Activated CD4-positive, alpha-beta T cell treated with anti-CD3 and anti-CD28 coated beads, Interleukin-2, amount 50 U/mL, for 4 hours (primary cell): ENCODE measurements at places on chromosomes 11 and 22.

DNA sequence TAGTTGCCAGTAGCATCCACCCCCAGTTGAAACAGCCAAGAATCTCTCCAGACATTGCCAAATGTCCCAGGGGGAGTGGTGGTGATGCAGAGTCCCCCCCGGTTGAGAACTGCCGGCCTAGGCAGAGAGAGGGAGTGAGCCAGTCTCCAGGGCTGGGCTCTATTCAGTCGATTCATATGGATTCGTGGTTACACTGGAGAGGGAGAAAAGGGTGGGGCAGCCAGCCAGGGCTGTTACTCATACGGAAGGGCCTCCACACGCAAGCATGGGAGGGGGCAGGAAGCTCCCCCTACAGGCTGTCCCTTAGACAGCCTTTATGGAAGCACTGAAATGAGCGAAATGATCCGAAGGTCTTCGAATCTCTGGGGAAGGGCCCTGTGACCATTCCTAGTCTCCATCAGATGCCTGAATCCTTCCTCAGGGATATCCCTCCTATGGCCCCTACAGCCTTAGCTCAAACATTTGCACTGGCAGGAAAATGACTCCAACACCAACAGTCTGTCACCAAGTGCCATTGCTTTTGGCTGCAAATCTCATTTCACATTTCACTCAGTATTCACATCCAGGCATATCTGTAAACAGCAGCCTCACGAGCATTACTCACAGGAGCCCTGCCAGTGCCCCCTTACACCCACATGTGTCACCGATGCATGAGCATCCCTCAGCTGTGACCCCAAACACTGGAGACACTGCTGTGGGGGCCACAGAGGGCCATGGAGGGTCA lies 18.4 kb upstream of the TLCD5 start:
- DNase-seq: no peak

- DNase-seq: no peak
These were observed 12.9 kb downstream of the ADORA2A start for GRCh38 chr22:24440270-24440717.

DNA sequence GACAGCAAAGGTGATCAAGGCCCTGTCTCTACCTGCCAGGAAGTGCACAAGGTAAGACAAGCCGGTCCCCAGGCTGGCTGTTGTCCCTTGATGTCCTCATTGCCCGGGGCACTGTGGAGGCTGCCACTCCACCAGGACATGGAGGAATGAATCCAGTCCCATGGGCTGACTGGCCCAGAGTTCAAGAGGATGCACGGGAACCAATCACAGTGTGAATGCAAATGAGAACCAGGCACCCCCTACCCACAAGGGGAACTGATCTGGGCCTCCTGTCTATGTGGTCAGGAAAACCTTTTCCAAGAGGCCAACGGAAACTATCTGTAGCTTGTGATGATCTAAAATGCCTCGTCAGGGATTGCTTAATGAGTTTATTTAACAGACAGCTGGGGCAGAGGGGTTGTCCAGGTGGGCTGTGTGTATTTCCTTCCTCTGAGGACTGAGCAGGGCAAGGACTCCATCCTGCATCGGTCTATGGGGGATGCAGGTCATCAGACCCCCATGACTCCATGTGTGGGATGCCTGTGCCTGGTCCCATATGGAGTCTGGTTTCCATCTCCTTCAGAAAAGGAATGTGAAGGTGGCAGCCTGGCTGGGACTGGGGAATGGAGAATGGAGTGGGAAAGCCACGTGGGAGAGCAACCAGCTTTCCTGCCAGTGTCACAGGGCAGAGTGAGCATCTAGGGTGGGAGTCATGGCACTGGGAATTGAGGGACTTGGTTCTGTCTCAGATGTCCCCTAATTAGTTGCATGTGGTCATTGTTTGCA lies 60.5 kb downstream of the CD82 start:
- no peak for DNase-seq

DNA sequence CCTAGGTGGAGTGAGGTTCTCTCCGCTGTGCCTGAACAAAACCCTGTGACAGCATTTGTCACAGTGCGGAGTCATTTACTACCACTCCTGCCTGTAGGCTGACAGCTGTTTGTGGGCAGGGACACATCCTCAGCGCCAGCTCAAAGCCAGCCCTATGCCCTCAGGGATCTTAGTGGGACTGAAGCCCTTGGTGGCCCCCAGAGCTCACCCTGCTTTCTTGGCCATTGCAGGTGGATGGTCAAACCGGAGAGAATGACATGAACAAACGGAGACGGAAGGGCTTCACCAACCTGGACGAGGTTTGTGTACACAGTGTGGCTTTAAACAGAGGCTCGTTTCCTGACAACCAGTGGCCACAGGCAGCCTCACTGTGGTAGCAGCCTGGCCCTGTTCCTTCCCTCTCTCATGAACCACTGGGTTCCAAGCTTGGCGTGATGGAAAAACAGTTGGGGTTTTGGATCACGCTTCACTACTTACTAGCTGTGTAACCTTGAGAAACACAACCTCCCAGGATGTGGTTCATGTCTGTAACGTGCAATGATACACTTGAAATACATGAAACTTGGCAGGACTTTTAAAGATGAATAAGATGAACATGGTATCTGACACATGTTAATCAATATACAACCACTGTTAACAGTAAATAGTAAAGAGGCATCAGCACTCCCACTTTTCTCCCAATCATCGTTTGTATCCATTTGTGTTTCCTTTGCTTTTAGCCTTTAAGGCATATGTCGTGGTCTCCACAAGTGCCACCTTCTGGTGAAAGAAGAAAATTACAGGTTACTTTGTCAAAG lies 125.8 kb downstream of the MICAL2 start:
- DNase-seq: no peak

DNA sequence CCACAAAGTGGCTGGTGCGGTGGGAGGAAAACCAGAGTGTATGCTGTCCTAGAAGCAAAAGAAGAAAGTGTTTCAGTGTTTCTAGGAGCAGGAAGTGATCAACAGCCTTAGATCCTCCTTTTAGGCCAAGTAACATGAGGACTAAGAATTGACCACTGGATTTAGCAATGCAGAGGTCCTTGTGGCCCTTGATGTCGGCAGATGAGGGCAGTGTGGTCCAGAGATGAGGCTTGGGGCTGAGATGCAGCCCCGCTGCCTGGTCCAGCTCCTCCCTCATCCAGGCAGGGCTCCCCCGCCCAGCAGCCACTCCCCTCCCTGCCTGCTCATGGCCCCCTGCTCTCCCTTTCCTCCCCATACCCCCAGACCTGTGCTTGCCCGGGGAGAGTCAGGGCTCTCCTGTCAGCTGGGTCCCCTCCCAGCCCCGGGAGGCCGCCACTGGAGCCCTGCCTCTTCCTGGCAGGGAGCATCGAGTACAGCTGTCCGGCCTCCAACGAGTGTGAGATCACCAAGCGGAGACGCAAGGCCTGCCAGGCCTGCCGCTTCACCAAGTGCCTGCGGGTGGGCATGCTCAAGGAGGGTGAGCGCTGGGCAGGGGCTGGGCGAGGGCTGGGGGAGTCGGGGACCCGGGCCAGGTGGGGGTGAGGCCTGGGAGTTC lies 3.7 kb downstream of the TRMT112 start:
- DNase-seq: no peak

DNA sequence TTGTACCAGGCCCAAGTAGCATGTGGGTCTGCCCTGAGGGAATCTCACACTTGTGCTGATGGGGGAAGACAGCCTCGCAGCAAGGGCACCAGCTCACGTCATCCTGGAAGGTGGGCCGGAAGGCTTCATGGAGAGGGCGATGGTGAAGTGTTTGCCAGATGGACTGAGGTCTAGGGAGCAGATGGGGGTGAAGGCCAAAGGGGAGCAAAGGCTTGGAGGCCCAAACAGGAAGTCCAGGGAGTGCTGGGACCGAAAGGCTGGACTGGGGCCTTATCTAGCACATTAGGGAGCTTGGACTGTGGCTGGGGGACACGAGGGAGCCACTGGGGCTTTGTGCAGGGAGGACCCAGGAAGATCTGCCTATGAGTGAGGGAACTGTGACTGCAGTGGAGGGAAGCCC lies 1.2 kb upstream of the TNFRSF13C start:
- DNase-seq: no peak

GRCh38 chr11:122632181-122632824 lies 23.2 kb upstream of the UBASH3B start:
- no peak for DNase-seq

DNA sequence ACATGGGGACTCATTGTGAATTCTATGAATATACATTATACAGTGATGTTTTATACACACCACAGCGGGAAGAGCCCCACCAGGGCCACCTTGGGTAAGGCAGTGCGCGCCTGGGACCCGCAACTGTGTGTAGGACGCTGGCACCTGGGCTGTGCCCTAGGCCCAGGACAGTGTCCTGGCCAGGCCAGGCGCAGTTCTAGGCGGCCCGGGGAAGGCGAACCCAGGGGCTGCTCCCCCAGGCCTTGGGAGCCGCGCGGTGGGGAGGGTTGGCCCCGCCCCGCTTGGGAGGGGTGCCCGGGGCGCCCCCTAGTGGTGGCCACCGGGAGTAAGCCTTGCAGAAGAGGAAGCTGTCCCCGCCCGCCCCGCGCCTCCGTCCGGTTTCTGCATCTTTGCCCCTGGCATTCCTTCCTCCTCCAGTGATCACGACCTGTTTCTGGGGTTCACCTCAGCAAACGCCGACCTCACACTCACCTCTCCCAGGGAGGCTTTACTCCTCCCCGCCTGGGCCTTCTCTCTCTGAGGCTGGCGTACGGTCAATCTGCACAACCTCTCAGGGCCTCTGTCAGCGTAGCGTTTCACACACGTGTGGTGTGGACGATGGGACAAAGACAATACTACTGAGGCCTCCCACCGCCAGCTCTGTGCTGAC lies 9.5 kb upstream of the EHD1 start:
- peak; percentile 74 for DNase-seq

GRCh38 chr22:26828311-26828710 lies 170.9 kb downstream of the MIAT start:
- no peak for DNase-seq

DNA sequence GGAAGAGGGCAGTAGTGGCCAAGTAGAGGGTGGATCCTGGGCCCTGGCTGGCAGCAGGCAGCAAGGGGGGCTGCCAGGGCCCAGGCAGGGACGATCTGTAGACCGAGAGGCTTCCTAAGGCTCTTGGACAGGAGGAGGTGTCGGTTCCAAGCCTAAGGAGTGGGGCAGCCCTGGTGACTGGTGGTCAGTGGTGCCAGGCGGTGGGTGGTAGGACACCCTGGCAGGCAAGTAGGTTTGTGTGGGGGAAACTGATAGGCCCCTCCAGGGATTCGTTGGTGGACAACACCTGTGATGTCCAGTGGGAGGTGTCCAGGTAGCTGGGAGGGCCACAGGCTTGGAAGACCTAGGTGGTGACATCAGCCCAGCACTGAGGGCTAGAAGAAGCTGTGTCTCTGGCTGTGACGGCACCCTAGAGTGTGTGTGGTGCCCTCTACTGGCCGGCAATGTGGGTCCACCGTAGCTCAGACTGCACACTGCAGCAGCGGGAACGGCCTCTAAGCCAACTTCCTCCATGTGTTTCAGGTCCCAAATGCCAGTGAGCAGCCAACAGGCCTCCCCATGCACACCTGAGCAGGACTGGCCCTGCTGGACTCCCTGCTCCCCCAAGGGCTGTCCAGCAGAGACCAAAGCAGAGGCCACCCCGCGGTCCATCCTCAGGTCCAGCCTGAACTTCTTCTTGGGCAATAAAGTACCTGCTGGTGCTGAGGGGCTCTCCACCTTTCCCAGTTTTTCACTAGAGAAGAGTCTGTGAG lies 9.4 kb upstream of the SAMM50 start:
- peak; percentile 59 for DNase-seq

GRCh38 chr11:83191986-83192385 lies 1.5 kb upstream of the ANKRD42 start:
- no peak for DNase-seq

- DNase-seq: no peak
These were observed 105.5 kb downstream of the SHANK2 start for GRCh38 chr11:71146846-71147245.

GRCh38 chr11:83725269-83725560 lies 439.0 kb upstream of the CCDC90B start:
- DNase-seq: no peak

GRCh38 chr11:98965358-98965757 lies 55.4 kb upstream of the CNTN5 start:
- DNase-seq: no peak

DNA sequence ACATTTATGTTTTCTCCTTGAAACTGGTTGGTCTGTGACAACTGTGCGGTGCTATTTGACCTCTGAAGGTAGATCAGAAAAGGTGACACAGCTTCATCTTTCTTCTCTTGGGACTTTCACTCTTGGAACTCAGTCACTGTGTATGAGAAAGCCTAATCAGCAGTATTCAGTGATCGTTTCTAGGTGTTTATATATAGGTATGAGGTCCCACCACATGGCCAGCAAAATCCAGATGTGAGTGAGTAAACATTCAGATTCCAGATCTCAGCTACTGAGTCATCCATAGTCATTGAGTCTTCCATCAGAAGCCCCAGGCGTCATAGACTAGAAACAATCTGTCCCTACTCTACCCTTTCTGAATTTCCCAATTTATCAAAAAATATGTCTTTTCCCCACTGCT lies 117.3 kb upstream of the CTSC start:
- no peak for DNase-seq

DNA sequence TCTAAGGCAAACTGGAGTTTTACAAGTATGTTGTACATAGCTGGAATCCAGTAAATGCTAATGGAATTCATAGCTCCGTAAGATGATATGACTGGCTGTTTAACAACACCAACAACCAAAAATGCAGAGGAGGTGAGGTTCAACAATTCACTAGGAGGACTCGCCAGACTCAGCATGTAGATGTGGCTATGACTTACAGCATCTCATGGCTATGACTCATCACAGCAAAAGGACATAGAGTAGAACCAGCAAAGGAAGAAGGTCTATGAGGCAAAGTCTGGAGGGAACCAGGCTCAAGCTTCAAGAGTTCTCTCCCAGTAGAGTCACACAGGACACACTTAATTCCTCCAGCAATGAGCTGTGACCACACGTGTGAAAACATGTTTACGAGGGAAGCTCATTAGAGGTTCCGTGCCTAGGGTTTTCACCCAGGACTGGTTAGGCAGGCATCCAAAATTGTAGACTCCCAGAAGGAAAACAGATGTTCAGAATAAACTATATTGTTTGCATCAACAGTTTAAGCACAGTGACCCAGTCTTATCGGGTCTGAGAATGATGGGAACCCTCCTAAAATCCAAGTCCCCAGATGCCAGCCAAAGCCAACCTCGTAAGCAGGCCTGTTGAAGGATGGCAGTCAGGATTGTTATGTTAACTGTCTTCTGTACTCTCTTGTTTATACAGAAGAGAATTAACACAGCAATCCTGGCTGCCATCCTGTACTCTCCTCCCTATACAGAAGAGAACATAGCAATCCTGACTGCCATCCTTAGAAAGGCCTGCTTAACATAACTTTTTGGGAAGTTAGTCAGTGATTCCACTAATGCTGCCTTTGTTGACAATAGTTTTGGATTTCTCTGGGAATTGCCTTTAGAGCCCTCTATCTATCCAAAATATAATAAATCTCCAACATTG lies 116.6 kb downstream of the LARGE1 start:
- DNase-seq: no peak
